NCI-H345 (cell line): ENCODE measurements at places on chromosomes 16 and 17.

GRCh38 chr17:83175119-83175821 is 95.9 kb downstream of the METRNL start:
- no peak for DNase-seq

- DNase-seq: no peak
These were observed 37.9 kb downstream of the DHRS7B start for GRCh38 chr17:21164620-21165019.

GRCh38 chr17:20206068-20206467 is 196.9 kb downstream of the SPECC1 start:
- DNase-seq: no peak

DNA sequence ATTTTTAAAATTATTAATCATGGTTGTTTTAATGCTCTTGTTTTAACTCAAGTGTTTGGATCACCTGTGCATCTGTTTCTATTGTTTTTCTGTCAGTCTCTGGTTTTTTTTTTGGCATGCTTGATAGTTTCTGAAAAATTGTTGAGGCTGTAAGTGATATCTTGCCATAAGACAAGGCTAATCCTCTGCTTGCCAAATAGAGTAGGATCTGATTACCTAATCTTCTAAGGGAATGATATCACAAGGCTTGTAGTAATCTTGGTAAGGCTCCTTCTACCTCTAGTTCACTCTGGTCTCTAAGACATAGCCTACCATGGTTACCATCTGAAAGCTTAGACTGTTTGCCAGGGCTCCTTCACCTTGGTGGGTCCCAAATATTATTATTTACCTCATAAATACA is 81.0 kb downstream of the ATF7IP2 start:
- DNase-seq: no peak

DNA sequence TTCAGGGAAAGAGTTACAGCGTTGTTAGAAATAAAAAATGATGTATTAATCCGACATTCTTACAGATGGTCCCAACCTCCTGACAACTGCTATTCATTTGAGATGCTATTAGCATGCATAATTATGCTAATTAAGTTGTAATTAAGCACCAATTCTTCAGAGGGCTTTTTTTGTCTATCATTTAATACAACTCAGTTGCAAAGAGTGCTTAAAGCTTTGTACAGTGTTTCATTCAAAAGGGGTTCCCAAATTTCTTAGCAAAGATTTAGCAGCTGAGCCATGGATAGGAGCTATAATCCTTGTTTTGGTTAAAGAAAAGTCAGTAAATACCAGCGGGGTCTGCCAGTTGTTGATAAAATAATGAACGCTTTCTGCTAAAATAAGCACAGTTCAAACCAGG is 150.7 kb upstream of the DYNLRB2 start:
- DNase-seq: no peak

- DNase-seq: no peak
These were observed 5.7 kb upstream of the ACTG1 start for GRCh38 chr17:81518113-81518784.

DNA sequence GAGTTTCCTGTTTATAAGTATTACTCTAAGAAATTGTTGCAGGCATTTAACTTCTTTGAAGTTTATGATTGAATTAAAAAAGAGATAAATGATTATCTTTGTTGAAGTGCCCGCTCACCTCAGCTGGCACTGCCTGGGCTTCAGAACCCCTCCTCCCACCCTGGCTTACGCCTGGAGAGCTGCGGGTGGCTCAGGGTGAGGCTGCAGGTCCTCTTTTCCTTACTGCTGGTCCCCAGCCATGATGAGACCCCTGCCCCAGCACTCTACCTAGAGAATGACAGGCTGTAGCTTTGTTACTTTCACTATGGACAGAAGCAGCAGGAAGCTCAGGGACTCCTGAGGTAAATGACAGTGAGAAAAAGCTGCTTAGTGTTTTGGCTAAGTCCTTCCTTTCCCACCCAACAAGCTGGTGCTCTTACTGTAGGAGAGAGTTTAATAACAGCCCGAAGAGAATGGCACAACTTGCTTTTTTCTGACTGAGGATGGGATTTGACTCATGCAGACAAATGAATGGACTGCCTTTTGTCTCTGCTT is 62.1 kb downstream of the EPN2 start:
- no peak for DNase-seq

DNA sequence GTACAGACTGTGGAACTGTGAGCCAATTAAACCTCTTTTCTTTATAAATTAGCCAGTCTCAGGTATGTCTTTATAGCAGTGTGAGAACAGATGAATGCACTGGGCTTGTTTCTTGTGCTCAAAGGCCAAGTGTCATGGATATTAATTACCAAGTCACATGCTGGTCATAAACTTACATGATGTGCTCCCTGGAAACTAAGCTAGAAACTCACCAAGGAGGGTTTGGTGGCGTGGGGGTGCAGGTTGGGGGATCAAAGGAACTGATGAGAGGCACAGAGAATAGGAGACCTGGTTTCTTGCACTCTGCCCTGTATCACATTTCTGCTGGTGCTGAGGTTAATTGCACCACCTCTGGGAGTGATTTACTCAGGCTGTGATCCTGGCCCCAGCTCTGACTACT is 31.2 kb upstream of the TMC5 start:
- DNase-seq: no peak

DNA sequence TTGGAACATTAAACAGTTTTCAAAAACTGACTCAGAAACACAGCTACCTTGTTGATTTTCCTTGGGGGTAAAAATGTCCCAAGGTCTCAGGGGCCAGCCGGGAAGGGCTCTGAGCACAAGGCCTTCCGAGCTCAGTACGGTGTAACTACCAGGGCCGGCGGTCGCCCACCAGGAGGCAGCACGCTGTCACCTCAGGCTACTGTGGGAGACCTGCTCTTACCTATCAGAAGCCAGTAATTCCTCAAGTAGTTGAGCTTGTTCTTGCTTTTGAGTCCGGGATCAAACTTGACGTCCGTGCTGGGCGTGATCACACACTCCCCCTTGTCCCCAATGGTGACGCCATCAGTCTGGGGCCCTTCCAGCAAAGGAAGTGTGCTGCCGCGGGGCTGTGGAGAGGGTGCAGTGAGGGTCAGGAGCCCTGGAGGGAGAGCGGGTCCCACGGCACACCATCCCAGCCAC is 43.4 kb upstream of the ICAM2 start:
- peak; percentile 18 for DNase-seq

- peak; percentile 62 for DNase-seq
These were observed 12.7 kb downstream of the SLC35B1 start for GRCh38 chr17:49694847-49695697.

- no peak for DNase-seq
These were observed 153.9 kb downstream of the HS3ST3B1 start for GRCh38 chr17:14454746-14455145.

- DNase-seq: peak; percentile 42
These were observed 295.3 kb upstream of the PMFBP1 start for GRCh38 chr16:72467157-72467759.

DNA sequence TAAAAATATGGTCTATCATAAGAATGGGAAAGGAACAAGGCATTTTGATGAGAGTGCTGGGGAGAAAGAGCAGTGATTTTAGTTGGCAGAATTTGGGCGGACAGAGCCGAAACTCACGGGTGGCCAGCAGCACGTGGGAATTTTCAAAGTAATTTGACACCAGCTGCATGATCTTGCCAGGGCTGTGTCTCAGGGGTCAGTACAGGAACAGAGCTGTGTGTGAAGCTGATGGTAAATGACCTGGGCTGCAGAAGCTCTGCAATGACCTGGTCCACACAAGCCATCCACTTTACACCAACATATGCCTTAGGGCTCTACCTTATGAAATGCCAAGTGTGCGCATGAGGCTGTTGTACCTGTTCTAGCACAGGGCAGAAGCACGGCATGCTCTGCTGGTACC is 112.0 kb downstream of the ZFHX3 start:
- DNase-seq: no peak

DNA sequence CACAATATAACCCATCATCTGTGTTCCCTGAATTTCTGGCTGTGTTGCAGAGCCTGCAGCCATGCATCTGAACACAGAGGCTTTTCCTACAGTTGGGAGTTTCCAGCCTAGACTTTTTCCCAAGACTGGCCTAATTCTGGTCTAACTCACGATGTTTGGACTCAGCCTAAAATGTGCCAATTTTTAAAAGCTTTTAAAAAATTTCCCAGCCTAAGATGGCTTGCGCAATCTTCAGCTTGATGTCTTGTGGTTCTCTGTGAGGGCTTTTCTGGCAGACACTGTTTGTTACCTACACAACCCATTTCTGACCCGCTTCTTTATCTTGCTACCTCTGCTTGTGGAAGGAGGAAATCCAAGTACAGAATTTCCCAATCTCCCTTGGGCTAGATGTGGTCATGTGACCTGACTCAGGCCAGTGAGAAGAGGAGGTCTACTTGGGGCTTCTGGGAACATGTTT is 72.7 kb upstream of the GAS7 start:
- no peak for DNase-seq
